Smooth muscle cell of the brain vasculature (primary cell): ENCODE measurements at places on chromosomes 5 and 9.

DNA sequence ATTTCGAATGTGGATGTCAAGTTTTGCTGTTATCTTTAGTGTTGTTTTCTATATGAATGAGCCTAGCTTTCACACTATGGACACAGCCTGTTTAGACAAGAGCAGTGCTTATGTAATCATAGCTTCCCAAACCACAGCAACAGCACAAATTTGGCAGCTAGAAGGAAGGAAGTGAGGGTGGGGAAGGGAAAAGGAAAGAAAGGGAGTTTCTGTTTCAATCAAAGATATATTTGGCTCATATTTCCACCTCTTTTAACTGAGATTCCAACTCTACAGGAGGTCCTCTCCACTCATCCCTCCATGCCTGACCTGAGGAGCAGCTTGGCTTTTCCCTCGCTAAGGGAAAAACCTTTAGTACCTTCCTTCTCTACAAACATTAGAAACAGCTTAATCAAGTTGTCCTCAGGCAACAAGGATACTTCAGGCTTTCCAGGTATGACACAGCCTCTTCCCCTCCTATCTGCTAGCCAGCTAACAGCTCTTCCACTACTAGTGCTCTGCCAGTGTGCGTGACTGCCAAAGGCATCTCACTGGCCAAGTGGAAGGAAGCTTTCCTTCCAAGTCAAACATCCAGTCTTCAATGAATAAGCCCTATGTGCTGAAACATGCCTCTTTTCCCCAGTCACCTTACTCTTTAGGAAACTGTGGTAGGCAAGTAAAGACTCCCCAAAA, 268.6 kb upstream of the PTGER4 start:
- no peak for DNase-seq

- no peak for DNase-seq
Measured at GRCh38 chr5:80059354-80059980, 24.3 kb downstream of the THBS4 start.

- DNase-seq, result no peak
Measured at GRCh38 chr5:158881091-158881880, 218.4 kb downstream of the EBF1 start.

GRCh38 chr5:117588611-117589010, 1014.0 kb upstream of the SEMA6A start:
- no peak for DNase-seq

DNA sequence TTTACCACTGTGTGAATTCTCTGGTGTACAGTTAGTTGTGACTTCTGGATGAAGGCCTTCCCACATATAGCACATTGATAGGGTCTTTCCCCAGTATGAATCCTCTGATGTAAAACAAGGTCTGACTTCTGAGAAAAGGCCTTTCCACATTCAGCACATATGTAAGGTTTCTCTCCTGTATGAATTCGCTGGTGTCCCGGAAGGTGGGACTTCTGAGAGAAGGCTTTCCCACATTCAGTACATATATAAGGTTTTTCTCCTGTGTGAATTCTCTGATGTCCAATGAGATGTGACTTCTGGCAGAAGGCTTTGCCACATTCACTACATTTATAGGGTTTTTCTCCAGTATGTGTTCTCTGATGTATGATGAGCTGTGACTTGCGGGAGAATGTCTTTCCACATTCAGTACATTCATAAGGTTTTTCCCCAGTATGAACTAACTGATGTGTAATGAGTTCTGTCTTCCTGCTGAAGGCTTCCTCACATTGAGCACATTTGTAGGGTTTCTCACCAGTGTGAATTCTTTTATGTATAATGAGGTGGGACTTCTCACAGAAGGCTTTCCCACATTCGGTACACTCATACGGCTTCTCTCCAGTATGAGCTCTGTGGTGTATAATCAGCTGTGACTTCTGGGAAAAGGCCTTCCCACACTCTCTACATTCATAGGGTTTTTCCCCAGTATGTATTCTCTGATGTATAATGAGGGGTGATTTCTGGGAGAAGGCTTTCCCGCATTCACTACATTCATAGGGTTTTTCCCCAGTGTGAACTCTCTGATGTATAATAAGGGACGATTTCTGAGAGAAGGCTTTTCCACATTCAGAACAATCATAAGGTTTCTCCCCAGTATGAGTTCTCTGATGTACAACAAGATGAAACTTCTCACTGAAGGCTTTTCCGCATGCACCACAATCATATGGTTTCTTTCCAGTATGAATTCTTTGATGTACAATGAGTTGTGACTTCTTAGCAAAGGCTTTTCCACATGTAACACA, 9.1 kb downstream of the ZNF300 start:
- DNase-seq, result no peak

GRCh38 chr9:97419309-97419867, 7.5 kb downstream of the TDRD7 start:
- no peak for DNase-seq

GRCh38 chr9:104635456-104635855, 17.5 kb upstream of the OR13C9 start:
- no peak for DNase-seq

DNA sequence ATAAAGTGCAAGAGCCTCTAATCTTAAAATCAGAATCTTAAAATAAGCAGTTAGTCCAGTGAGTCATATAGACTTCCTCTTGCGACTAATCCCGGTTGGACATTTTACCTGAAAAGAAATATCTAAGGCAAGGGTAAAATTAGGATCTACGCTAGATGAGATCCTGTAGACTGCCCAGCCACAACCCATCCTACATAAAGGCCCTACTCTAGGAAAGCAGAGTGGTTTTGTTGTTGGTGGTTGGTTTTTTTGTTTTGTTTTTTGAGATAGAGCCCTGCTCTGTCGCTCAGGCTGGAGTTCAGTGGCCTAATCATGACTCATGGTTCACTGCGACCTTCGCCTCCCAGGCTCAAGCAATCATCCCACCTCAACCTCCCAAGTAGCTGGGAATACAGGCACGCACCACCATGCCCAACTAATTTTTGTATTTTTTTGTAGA, 6.9 kb downstream of the TSC1 start:
- no peak for DNase-seq
